Right kidney (tissue), 9 donors: ENCODE measurements at places on chromosomes 5 and 9.

DNA sequence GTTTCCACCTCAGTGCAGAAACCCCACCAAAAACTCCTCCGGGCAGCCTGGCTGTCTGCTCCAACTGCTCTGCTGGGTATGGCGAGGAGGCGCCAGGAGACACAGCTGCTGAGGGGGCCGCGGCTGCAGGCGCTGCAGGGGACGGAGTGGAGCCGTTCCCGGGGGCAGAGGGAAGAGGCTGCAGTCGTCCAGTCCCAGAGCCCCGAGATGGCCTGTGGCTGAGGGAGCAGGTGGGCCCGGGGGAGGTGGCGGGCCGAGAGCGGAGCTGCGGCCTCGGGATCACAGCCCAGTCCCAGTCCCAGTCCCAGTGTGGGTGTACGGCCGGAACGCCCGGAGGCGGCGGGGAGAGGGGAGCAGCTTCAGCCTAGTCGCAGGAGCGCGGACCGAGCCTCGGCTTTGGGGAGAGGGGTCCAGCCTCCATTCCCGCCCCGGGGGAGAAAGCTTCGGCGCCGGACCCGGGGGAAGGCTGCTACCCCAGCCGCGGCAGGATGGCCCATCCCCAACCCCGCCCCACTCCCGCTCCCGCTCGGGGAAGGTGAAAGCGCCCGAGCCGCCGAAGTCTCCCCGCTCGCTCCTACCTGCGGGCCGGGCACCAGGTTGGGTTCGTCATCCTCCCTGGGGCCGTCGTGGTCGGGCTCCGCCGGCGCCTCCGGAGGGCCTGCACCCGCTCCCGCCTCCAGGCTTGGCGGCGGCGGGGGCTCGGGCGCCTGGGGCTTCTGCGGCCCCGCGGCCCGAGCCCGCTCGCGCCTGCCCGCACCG is 513 bp downstream of the FAM193B start:
- peak; percentile 78 for DNase-seq

DNA sequence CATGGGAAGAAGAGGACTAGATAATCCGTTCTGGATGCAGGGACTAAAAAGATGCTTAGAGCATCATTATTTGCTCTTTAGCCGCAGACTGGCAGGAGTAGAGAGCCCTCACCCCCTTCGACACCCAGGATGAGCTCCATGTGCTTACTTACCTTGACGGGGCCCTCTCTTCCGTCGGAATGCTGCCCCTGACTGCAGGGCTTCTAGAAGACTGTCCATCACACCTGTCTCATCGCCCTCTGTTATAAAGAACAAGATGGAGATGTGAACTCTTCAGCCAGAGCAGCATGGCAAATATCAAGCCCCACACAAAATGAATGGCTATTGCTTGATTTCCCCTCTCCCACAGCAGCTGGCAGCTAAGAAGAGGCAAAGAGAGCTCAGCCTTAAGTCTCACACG is 35.1 kb downstream of the PCDHGC5 start:
- no peak for DNase-seq

DNA sequence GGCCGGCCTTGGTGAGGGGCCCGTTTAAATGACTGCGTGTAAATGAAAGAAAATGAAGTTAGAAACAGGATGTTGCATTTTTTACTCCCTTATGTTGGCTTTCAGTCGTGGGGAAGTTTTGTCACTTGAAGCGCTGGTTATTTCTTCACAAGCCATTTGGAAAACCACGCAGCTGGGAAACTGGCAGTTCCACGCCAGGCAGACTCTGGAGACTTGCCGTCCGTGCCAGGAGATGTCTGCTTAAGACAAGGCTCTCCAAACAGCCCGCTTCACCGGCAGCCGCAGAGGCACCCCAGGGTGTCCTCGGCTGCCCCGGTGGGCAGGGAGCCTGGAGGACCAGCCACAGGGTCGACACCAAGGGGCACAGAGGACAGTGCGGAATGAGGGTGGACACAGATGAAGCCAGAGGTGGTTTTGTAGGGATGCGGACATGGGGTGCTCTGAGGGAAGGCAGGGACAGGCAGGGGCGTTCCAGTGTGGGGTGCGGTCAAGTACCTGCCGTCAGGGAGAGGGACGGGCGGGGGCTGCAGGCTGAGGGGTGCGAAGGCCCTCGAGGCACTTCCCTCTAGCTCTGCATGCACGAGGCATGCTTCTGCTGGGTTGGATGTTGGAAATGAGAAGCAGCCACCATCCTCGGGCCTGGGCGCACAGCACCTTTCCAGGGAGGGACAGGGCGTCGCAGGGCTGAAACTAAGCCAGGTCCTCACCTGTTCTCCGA is 11.1 kb upstream of the AJM1 start:
- DNase-seq, result no peak

- no peak for DNase-seq
Observed at GRCh38 chr5:42168091-42168670, 243.1 kb downstream of the FBXO4 start.

- DNase-seq, result no peak
Observed at GRCh38 chr5:166719991-166720390, 1571.5 kb upstream of the WWC1 start.

DNA sequence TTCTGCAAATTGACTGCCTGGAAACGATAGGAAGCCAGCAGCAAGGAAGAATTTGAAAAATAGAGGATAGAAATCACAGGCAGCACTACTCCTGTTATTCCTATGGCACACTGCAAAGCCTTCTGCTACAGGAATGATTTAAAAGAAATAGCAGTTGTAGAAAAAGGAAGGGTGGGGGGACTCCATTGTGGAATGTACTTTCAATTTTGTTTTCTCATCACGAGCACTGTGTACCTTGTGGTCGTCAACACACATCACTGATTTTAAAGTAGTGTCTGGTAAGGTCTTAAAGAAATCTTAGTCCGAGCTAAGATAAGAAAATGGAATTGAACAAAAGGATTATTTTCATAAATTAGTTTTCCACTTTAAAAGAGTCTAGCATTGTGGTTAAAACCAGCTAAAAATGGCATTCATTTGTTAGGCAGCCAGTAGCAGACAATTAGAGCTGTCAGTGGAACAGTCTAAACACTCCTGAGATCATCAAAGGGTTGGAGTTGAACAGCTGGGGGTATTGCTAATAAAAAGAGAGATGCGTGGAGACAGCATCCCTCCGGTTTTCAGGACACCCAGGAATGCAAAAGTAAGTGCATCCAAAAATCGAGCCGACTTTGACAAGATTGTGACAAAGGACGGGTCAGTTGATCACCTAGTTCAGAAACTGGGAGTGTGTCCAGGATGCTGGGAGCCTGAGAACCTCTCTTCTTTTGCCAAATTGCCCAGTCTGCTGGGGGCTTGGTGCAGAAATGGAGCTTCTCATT is 97.8 kb upstream of the WWC1 start:
- no peak for DNase-seq
